BJ (cell line): ENCODE measurements at places on chromosomes 1 and 21.

DNA sequence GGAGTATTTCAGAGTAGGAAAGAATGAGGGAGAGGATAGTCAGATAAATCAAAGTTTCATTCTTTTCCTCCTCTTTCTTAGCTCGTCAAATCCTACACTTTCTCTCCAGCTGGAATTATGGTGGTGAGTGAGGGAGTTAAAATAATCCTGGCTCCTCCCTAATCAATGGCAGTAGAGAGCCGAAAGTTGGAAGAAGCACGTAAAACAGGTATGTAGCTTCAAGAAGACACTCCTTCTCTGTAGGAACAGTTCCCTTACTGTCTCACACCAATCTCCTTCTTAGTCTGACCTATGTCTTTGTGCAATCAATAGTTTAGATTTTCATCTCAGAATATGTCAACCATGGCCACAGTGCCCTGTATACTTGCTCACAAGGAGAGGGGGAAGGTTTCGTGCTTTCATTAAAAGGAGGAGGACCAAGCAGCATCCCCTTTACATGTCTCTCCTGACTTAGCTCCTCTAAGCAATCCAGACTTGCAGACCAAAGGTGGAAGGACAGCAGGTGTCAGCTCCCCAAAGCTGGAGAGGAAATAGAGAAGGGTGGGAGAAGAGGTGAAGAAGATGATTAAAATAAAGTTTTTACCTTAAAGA, 878 bp downstream of the MINDY1 start:
- no peak for DNase-seq

- no peak for DNase-seq
Measured at GRCh38 chr1:177355575-177355974, 184.8 kb downstream of the BRINP2 start.

- no peak for DNase-seq
Measured at GRCh38 chr1:201347498-201348210, 29.8 kb downstream of the TNNT2 start.

- DNase-seq: no peak
Measured at GRCh38 chr1:52268372-52268771, 97.6 kb downstream of the CC2D1B start.

DNA sequence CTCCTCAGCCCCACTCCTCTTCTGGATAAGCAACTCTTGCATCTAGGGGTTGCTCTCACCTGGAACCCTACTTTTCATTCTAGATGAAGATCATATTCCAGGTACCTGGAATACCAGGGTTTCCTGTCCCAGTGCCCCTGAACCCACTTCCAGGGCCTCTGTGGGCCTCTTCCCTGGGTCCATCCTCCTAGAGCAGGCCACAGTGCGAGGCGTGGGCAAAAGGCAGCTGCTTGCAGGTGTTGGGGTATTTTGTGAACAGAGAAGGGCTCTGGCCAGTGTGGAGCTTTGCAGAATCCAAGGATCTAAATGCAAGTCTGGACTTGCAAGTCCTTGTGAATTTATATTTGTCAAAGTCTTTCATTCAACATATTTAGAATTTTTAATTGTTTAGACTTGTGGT, 240.4 kb upstream of the POU3F1 start:
- no peak for DNase-seq

DNA sequence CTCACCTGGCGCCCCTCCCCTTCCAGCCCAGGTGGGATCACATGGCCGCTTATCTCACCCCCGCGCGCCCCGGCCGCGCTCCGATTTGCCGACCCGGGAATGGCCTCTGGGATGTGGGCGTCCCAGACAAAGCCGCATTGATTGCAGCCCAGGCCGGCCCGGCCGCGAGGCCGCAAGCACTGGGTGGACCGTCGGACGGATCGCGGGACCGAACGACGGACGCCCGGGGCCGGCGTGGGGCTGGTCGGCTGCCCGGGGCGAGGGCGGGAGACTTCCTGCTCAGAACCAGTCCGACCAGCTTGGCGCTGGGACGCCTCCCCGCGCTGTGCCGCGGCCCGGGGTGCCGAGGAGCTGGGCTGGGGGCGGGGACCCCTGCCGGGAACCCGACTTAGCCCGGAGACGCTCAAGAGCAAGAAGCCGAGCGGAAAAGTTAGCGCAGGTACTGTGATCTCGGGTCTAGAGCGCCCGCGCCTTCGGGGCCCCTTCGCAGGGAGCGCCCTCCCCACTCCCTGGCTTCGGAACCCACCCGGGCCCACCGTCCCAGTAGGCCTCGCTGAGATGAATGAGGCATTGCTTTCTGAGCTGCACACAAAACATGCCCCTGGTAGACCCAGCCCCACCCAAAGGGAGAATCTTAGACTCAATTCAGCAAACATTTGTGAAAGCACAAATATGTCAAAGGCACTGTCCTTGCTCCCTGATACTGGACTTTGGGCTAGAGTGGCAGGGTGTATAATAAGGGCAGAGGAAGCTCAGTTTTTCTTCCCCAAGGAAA, 415 bp upstream of the LAD1 start:
- DNase-seq: no peak

- no peak for DNase-seq
Measured at GRCh38 chr1:47424336-47424982, 8.4 kb downstream of the FOXE3 start.

GRCh38 chr1:25505656-25506385, 37.6 kb upstream of the LDLRAP1 start:
- no peak for DNase-seq

- DNase-seq: no peak
Measured at GRCh38 chr21:41403331-41403730, 22.7 kb upstream of the MX1 start.

DNA sequence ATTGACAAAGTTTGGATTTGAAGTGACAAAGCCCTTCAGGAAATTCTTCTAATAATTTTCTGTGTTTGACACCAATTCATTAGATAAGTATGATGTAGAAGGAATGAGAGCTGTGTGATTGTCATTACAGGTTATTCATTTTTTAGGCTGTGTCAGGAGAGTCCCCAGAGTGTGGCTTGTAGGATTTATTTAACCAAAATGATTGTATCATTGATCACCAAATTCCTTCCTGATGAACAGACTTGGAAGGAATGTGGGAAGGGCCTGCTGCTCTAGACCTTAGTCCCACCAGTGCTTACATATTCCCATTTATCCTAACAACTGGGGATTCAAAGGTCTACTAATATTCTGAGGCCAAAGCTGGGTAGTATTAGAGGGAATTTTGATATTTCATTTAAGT, 383.3 kb upstream of the KAZN start:
- no peak for DNase-seq

GRCh38 chr1:205918955-205919746, 24.1 kb downstream of the SLC26A9 start:
- DNase-seq: no peak

DNA sequence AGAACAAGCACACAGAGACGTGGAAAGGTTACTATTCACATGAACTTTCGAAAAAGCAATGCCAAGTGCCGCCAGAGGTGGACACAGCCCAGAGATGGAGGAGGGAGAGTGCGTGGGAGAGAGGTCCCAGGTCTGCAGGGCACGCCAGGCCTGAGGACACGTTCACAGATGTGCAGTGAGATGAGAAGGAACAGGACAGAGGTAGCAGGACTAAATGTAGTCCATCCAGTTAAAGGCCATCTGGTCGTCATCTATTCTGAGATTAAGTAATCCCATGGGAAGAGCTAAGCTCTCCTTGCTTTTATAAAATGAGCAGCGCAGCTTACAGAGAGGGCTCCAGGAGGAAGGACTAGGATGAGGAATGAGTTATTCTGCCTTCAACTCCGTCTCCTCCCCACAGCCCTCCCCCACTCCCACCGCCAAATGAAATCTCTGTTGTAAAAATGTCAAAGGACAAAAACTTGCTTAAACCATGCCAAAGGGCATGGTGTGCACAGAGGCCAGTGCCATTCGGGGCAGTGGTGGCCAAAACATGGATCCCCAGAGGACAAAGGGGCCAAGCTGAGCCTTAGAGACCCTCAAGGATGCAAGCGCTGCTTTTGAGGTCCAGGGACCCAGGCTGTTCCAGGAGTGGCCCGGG, 85.4 kb upstream of the SLC25A33 start:
- no peak for DNase-seq

- peak; percentile 37 for DNase-seq
Measured at GRCh38 chr1:22814176-22815042, 103.8 kb downstream of the EPHB2 start.

DNA sequence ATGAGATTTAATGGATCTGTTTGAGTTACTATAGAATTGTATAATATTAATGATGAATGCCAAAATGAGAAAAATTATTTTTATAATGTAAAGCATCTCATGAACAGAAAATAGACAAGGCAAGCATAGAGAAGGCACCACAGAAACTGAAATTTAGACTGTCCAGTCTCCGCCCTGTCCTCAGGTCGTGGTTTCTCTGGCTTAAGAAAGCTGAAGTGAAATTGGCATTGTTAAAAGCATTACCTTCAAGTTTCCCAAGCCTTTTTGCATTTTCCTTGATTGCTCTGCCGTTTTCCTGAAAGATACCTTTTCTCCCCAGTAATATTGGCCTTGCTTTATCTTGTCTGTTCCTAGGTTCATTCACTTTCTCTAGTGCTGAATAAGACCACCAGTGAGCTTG, 58.0 kb downstream of the VPS13D start:
- no peak for DNase-seq
